ENCODE measurements at places on chromosomes 5 and 9.

DNA sequence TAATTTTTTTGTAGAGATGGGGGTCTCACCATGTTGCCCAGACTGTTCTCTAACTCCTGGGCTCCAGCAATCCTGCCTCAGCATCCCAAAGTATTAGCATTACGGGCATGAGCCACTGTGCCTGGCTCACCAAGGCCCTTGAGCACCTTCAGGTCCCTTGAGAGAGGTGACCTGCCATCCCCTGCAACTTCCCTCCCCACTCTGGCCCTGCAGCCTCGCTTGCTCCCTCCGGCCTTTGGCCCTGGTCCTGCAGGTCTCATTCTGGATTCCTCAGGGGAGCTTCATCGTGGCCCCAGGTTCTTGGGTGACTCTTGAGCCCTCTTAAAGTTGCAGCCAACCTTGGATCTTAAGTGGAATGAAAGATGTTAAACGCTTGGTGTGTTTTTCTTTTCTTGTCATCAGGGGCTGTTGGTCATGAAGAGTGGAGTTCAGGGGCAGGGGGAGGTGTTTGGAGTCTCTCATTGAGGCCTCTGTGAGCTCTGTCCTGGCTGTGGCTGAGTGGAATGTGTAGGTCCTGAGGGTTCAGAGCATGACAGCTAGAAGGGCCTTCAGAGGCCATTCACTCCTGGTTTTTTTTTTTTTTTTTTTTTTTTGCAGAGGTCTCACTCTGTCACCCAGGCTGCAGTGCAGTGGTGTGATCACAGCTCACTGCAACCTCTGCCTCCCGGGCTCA lies 33.0 kb downstream of the PPARGC1B start:
- DNase-seq = peak; percentile 7

DNA sequence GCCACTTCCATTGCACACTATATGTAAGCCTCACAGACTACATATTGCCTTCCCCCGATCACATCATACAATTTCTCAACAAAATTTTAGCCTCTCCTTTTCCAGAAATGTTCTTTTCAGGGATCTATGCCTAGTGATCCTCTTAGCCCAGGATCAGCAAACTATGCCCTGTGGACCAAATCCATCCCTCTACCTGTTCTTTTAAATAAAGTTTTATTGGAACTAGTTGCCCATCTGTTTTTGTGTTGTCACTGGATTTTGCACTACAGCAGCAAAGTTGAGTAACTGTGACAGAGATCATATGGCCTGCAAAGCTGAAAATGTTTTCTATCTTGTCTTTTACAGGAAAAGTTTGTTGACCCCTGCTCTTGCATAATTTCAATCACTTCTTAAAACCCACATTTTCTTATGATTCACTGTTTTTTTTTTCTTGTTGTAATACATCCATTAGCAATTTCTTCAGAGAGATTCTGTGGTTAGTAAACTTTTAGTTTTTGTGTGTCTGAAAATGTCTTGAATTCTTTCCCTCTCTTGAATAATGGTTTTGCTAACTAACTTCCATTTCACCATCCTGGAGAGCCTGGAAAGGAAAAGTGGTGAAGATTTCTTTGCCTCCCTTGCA lies 7.1 kb downstream of the TXNDC8 start:
- DNase-seq = no peak

- DNase-seq = no peak
Observed at GRCh38 chr9:112789473-112789872, 38.9 kb downstream of the SNX30 start.

- DNase-seq = no peak
Observed at GRCh38 chr9:129023908-129024233, 4.3 kb downstream of the SH3GLB2 start.

DNA sequence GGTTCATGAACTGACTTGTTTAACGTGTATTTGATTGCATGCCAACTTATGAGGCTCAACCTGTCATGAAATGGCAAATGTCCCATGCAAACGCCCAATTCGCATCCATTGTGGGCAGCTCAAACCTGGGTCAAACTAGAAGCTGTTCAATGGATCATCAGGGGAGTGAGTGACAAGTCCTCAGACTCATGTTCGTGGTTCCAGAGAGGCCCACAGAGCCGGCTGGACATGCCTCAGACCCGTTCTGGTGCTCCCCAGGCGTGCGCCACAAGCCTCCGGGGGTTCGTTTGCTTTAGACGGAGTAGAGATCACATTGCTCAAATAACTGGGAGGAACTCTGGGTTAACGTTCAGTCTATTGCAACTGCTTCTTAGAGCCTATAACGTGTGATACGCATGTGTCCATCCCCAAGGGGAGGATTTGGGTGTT lies 15.0 kb downstream of the GFI1B start:
- no peak for DNase-seq

DNA sequence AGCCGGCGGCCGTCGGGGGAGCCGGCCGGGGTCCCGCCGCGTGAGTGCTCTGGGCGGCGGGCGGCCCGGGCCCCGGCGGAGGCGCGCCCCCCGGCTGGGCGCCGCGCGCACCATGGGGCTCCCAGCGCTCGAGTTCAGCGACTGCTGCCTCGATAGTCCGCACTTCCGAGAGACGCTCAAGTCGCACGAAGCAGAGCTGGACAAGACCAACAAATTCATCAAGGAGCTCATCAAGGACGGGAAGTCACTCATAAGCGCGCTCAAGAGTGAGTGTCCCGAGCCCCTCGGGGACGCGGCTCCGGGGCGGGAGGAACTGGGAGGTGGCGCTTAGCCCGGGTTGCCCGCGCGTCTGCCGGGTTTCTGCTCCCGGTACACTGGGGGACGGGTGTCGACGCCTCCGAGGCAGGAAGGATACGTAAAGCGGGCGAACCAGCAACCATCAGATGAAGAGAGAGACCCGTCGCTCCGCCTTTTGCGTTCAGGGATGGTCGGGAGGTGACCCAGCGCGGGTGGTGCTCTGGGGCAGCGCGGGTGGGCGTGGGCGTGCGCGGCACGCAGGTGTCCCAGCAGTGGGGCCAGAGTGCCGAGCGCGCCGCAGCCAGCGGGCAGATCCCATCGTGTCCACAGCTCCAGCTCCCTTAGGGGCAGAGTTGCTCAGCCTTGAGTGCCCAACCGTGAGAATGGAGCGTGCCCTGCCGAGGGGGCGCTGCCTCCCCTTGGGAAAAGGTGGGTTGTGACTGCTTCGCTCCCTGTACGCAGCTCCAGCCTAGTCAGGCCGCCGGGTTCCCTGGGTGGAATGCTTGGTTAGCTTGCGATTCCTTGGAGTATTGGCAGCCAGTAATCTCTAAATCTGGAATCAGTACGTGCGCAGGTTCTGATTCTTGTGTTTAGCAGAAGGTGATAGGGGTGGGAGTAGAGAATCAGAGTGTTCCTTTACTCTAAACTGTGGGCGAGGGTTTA lies 753 bp downstream of the ARHGAP26 start:
- peak; percentile 14 for DNase-seq

DNA sequence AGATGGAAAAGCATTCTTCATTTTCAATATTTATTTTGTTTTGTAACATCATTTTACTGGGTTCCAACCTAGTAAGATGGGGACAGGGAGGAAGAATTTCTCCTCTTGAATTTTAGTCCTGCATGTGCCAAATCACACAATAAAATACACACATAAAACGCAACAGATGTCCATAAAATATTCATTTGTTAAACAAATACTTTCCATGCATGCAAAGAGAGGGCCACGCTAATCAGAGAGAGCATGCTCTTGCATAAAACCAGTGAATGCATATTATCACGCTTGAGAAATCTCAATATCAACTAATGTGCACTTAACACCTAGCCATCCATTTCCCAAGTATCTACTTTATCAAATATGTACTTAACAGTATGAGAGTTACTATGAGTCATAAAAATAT lies 212.6 kb upstream of the TARS1 start:
- DNase-seq = no peak

DNA sequence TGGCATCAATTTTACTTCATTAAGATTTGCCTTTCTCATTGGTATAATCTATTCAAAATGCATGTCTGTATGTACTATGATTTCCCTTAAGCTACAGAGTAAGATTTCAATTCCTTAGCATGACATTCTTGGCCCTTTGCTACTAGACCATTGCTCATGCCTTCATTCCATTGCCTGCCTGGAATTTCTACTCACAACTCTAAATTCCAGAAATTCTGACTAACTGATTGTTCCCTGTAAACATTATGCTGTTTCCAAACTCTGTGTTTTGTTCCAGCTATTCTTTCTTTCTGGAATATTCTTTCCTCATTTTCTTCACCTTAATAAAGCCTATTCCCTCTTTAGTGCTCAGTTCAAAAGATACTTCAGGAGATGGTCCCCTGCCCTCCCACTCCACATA lies 568.8 kb upstream of the SEMA6A start:
- DNase-seq = no peak

- DNase-seq = no peak
Observed at GRCh38 chr5:59341760-59342159, 551.8 kb downstream of the PDE4D start.

DNA sequence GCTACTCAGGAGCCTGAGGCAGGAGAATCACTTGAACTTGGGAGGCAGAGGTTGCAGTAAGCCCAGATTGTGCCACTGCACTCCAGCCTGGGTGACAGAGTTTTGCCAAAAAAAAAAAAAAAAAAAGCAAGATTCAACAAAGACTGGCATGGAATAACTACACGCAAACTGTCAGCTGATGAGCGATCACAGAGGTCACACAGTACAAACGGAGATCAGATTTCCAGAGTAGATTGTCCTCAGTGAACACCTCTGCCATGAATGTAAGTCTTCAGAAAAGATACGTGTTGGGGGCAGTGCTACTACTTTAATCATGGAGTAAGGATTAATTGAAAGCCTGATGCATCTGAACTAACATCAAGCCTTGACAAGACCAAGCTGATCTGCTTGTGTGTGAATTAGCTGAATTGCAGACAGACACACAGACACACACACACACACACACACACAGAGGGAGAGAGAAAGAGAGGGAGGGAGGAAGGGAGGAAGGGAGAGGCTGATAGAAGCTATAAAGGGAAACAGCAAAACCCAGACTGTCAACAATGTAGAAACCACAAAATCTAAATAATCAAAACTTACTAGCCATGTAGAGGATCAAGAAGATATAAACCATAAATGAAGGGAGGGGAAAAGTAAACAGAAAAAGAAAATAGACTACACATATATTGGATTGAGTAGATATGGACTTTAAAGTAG lies 222.9 kb upstream of the ZNF462 start:
- DNase-seq = no peak

DNA sequence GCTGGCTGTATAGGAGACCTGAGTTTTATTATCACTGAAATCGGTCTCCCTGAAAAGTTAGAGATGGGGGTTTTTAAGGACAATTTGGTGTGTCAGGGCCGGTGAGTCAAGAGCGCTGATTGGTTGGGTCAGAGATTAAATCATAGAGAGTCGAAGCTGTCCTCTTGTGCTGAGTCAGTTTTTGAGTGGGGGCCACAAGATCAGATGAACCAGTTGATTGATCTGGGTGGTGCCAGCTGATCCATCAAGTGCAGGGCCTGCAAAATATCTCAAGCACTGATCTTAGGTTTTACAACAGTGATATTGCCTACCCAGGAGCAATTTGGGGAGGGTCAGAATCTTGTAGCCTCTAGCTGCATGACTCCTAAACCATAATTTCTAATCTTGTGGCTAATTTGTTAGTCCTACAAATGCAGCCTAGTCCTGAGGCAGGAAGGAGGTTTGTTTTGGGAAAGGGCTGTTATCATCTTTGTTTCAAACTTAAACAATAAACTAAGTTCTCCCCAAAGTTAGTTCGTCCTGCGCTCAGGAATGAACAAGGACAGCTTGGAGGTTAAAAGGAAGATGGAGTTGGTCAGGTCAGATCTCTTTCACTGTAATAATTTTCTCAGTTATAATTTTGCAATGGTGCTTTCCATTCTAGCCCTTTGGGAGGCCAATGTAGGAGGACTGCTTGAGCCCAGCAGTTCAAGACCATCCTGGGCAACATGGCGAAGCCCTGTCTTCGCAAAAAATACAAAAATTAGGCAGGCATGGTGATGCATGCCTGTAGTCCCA lies 31.6 kb upstream of the RFK start:
- no peak for DNase-seq

DNA sequence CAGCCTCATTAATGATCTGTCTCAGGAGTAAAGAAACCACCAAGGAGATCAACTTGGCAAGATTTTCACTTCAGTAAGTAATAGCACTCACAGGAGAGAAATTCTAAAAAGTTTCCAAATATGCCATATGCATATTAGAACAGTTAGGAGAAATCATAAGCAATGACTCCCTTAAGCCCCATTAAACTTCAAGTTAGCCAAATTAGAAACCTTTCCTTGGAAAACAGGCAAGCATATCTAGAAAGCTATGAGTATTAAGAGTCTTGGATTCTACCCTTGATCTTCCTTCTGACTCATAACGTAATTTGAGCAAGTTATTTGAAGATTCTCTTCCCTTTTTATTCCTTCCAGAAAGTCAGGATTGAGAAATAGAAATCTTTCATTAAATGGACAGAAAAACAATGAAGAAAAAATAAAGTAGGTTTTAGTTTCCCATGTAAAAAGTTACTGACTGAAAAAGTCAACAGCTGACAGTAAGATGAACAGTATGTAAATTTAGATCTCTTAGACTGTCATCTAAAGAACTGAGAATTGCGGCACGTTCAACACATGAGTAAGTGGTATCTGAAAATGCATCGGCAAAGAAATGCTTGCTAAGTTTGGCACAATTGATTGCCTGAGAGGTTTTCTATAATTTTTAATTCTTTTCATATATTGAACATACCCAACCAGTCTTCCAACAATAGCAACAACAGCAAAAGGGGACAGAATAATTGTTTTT lies 565.7 kb upstream of the FTMT start:
- no peak for DNase-seq

Measured in NCI-H187 (cell line).